ENCODE measurements at places on chromosomes 2 and 18.

- DNase-seq, result no peak
These were observed 30.6 kb upstream of the PPP1R1C start for GRCh38 chr2:181955010-181955409.

DNA sequence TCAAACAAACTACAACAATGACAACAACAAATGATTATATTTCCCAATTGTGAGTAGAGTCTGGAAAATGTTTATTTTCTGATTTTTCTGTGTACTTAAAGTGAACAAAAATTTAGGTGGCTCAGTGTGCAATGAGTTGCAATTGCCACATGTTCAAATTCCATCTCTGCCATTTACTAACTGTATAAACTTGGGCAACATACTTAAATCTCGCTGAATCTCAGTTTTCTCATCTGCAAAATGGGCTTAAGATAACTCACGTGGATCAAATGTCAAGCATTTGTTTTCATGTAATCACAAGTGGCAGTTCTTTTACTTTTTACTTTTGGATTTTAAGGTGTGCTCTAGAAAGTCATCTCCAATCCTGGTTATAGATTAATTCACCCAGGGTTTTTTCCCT, 416.8 kb upstream of the HNRNPA3 start:
- no peak for DNase-seq

DNA sequence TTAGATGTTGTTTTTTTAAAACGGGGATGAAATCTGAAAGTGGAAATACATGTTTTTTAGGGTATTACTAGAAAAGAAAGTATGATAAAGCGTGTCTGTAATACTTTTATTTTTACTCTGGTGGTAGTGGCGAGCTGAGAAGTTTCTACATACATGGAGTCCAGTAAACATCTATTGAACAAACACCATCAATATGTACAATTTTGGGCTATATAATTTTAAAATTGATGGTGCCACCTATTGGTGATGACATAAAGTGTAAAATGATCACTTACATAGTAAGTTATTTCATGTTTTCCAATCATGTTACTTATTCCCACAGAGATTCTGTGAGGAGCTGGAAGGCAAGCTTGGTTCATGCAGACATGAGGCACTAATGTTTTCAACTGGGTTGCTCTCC, 31.5 kb upstream of the NFE2L2 start:
- DNase-seq, result no peak

DNA sequence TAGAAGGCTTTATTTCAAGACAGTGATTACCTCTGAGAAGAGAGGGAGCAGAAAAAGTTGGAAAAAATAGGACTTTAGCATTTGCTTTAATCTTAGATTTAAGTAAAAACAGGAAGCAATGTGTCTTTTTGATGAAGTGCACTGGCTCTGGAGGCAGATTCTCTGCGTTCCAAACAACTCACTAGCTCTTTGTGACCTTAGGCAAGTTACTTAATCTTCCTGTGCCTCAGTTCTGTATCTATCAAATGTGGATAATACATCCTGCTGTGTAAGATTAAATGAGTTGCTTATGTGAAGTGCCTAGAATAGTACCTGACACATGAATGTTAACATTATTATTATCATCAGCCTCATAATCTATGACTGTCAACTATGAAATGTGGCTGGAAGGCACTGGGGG, 42.3 kb downstream of the RPRD1A start:
- no peak for DNase-seq

DNA sequence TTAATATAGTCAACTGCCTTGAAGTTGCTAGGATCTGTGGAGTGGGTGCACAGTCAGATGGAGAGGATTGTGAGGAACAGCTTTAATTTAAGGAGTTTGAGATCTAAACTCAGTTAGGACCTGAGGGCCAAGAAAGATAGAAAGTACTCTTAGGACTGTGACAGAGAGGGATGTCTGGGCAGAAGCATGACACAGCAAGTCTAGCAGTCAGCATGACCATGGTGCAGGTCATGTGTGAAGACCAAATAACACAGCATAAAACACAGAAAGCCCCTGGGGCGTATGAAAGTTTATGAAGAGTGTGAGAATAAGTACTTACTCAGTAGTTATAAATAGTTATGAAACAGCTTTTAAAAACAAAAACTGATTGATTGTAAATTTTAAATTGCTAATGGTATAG, 107.2 kb downstream of the GALNT1 start:
- no peak for DNase-seq

DNA sequence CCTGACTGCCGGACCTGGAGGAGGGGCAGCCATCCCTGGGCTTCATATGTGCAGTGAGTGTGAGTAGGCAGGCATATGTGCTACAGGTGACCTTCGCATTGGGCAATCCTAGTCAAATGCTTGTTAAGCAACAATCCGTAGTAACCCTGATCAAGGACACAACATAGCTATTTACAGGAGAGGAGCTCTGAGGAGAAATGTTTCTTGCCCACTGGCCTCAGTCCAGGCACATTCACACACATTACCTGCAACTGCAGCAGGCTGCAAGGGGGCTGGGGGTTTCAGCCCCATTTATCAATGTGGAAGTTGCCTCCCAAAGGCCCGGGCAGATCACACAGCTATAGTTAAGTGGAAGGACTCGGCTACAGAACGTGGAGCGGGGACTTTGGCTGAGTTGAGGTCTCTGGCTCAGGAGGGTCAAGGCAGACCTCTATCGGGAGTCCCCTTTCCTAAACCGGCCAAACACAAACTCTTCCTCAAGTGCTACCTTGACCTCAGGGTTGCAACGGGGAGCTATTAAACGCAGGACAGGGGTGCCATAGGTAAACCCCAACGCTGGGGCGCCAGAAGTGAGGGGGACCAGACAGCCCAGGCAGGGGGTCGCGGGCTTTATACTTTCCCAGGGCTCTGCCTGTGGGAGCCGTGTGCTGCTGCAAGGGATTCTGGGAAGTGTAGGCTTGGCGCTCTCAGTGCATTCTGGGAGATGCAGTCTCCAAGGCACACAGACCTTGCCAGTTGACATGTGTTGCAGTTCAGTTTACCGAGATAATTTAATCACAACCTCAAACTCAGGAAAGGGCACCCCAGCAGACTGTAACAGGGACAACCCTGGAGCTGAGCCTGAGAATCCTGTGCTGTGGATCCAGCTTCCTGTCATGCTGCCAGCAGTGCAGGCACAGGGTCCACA, 9.4 kb downstream of the KHK start:
- DNase-seq, result no peak

GRCh38 chr2:121627525-121628050, 21.7 kb downstream of the CLASP1 start:
- no peak for DNase-seq

GRCh38 chr2:111523009-111523408, 361.0 kb downstream of the ANAPC1 start:
- DNase-seq, result no peak

DNA sequence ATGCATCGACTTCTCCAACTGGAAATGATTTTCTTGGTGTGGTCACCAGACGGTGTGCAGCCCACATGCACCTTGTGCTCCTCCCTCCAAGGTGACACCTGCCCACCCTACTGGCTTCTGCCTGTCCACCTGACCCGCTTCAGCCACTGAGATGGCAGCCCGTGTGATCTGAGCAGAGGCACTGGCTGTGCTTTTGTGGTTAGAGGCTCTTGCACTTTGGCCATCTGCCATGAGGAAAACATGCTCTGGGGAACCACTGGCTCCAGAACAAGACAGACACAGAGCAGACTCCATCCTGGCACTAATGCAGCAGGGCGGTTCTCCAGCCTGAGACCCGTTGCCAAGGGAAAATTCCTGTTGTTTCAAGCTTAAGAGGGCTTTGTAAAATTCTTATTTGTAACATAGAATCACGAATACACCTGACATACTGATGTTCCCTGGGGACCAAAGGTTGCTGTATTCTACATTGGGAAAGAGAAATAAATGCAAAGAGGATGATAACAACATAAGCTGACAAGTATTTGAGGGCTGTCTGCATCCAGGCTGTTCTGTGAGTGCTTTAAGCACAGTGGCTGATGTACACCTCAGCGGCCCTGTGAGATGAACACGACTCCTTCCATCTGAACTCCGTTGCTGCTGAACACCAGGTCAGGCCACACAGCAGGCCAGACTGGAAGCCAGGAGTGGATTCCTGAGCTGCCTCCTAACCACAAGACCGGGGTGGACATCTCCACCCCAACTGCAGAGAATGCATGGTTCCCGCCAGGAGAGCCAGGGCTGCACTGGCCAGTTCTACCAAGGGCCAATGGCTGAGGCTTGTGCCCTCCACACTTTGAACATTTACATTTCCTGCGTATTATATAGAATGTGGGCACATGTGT, 820.4 kb downstream of the GALR1 start:
- no peak for DNase-seq

DNA sequence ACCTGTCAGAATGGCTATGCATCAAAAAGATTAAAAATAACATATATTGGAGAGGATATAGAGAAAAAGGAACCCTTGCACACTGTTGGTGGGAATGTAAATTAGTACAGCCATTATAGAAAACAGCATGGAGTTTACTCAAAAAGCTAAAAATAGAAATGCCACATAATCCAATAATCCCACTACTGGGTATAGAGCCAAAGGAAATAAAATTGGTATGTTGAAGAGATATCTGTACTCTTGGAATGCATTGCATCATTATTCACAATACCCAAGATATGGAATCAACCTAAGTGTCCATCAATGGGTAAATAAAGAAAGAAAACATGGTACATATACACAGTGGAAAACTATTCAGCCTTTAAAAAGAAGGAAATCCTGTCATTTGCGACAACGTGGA, 77.2 kb downstream of the C1D start:
- no peak for DNase-seq

All from stimulated activated CD4-positive, alpha-beta T cell treated with anti-CD3 and anti-CD28 coated beads, Interleukin-1b, Interleukin-23, amount 100 ng/mL, for 4 hours (primary cell).